ENCODE measurements at places on chromosomes 5 and 9. TPM values are rescaled to one million over a fixed set of nuclear protein-coding genes. Genes with fewer than 3 reads are reported as not detected.

DNA sequence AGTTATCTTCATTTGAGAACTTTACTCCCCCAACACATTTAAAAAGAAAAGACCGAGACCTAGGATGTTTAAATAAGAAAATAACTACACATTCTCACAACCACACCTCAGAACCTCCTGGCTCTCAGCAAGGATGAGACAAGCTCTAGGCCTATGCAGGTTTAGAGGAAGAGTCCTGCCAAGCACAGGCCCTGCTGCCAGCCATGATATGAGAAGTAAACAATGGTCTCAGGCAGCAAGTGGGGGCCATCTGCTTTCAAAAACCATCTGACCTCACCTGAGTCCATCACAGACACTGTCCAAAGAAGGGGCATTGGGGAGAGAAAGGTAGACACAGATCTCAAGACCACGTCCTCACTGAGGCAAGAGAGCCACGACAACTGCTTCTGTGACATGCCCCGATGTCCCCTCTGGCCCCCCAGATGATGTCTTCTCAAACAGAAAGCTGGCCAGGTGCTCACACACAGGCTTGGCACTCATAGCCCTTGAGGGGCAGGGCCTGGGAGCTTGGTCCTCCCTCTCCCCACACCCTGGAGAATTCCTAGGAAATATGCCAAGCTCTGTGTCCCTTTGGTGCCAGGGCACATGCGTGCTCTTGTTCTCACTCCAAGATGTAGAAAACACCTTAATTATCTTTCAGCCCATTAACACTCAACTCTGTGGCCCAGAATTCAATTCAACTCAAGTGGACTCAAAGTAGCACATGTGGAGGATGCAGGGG lies 150.4 kb downstream of the FSTL4 start:
- H3K27me3 ChIP-seq: no peaks in the 10 kb centered on the region
- no peaks in the 10 kb centered on the region for H3K4me1 ChIP-seq
- DNase-seq: no peak
- H3K4me3 ChIP-seq: no peak overlapping the region
- no peak overlapping the region for H3K27ac ChIP-seq

PTGS1 gene
- total RNA-seq: 3.0 TPM

PDE6A gene
- not detected for total RNA-seq

- no peak overlapping the region for H3K27ac ChIP-seq
- H3K36me3 ChIP-seq: no peaks in the 10 kb centered on the region
- no peak for DNase-seq
- no peak overlapping the region for H3K4me3 ChIP-seq
- H3K27me3 ChIP-seq: no peaks in the 10 kb centered on the region
Observed at GRCh38 chr5:158629591-158630312, 470.0 kb downstream of the EBF1 start.

MFAP3 gene
- total RNA-seq: 23.4 TPM

PAIP2 gene
- total RNA-seq: 29.0 TPM

GRCh38 chr9:15158064-15158463 lies 149.0 kb downstream of the TTC39B start:
- H3K36me3 ChIP-seq: no peaks in the 10 kb centered on the region
- no peak overlapping the region for H3K27ac ChIP-seq
- no peak for DNase-seq
- H3K27me3 ChIP-seq: no peaks in the 10 kb centered on the region
- H3K4me1 ChIP-seq: peaks cover 14% of the 10 kb centered on the region
- no peak overlapping the region for H3K4me3 ChIP-seq

GRCh38 chr5:143759396-143760130 lies 52.4 kb upstream of the HMHB1 start:
- no peak for DNase-seq
- no peaks in the 10 kb centered on the region for H3K27me3 ChIP-seq
- no peaks in the 10 kb centered on the region for H3K4me1 ChIP-seq
- H3K27ac ChIP-seq: no peak overlapping the region

LHX2 gene
- total RNA-seq: not detected

DNA sequence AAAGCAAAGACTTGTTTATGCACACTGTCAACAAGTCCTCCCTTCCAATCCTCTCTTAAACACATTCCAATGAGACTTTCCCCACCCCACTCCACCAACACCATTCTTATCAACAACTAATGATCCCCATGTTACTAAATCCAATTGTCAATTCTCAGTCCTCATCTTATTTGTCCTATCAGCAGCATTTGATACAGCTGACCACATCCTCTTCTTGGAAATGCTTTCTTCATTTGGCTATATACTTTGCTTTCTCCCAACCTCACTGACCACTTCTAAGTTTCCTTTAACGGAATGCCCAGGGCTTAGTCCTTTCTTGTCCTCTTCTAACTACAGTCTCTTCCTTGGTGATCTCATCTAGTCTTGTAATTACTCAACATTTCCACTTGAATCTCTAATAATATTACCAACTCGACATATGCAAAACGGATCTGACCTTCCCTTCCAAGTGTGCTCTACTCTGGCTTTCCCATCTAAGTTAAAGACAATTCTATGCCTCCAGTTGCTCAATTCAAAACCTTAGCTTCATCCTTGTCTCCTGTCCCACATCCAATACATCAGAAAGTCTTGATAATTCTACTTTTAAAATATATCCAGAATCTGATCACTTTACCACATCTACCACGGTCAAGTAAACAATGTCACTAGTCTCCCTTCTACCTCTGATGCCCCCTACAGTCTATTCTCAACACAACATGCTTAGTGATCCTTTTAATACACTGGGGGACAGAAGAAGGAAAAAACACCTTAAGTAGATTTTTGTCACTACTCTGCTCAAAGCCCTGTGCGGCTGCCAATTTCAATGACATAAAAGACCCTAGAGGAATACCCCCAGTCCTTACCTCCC lies 25.5 kb downstream of the AGTPBP1 start:
- no peak for DNase-seq
- no peak overlapping the region for H3K27ac ChIP-seq
- no peaks in the 10 kb centered on the region for H3K4me1 ChIP-seq
- no peaks in the 10 kb centered on the region for H3K36me3 ChIP-seq

GRCh38 chr5:158691631-158692255 lies 408.0 kb downstream of the EBF1 start:
- H3K4me3 ChIP-seq: no peak overlapping the region
- H3K4me1 ChIP-seq: no peaks in the 10 kb centered on the region
- H3K27me3 ChIP-seq: no peaks in the 10 kb centered on the region
- no peaks in the 10 kb centered on the region for H3K36me3 ChIP-seq

CDH6 gene
- total RNA-seq: 0.99 TPM

EIF4E1B gene
- total RNA-seq: 11.5 TPM

AQP7 gene
- total RNA-seq: 4.2 TPM

SLC36A3 gene
- total RNA-seq: not detected

LHFPL2 gene
- 18.7 TPM for total RNA-seq

ADAMTSL1 gene
- total RNA-seq: 0.52 TPM

GRCh38 chr5:51731421-51732029 lies 348.3 kb downstream of the ISL1 start:
- no peak for DNase-seq
- H3K4me3 ChIP-seq: no peak overlapping the region
- no peaks in the 10 kb centered on the region for H3K36me3 ChIP-seq

GRCh38 chr9:5438301-5439162 lies 807 bp upstream of the PLGRKT start:
- H3K4me1 ChIP-seq: peaks cover 13% of the 10 kb centered on the region
- no peaks in the 10 kb centered on the region for H3K36me3 ChIP-seq
- H3K4me3 ChIP-seq: no peak overlapping the region
- no peaks in the 10 kb centered on the region for H3K27me3 ChIP-seq

CCNJL gene
- 0.26 TPM for total RNA-seq
